Upper lobe of right lung (tissue), 1 donor: ENCODE measurements at places on chromosomes 5 and 9. TPM values are rescaled to one million over a fixed set of nuclear protein-coding genes. Genes with fewer than 3 reads are reported as not detected.
A peak's percentile ranks its signal among the peaks of the same experiment; 100 is the strongest.

- no peaks in the 10 kb centered on the region for H3K27me3 ChIP-seq
- DNase-seq = no peak
- H3K4me1 ChIP-seq = no peaks in the 10 kb centered on the region
- no peak overlapping the region for H3K4me3 ChIP-seq
- H3K27ac ChIP-seq = no peak overlapping the region
These were observed 144.3 kb downstream of the ACTBL2 start for GRCh38 chr5:57338068-57338867.

- no peaks in the 10 kb centered on the region for H3K36me3 ChIP-seq
- H3K4me1 ChIP-seq = peaks cover 3% of the 10 kb centered on the region
- no peak for DNase-seq
- H3K27me3 ChIP-seq = peaks cover 33% of the 10 kb centered on the region
These were observed 43.6 kb upstream of the NKX2-5 start for GRCh38 chr5:173278641-173279040.

DNA sequence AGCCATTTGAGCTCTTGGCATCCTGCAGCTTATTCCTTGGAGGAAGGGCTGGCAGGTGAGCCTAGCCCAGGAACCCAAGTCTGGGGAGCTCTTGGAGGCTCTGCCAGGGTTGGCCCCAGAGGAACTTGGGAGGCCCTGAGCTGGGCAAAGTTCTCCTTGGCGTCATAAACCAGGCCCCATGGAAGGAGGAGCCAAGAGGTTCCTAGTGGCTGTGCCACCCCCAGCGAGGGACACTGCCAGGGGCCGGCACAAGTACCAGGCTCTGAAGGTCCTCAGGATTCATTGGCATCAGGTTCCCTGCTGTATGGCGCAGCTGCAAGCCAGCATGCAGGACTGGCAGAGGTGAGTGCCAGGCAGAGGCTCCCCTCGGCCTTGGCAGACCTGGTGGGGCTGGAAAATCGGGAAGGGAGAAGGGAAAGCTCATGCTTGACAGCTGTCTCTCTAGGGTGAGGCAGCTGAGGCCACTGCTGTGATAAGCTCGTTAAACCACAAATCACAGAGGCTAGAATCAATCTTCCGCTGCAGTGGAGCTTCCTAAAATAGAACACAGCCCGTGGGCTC lies 54.6 kb upstream of the SYNPO start:
- no peaks in the 10 kb centered on the region for H3K27me3 ChIP-seq
- no peaks in the 10 kb centered on the region for H3K36me3 ChIP-seq
- H3K4me3 ChIP-seq = no peak overlapping the region
- peak; percentile 48 for DNase-seq
- peaks cover 24% of the 10 kb centered on the region for H3K4me1 ChIP-seq

DNA sequence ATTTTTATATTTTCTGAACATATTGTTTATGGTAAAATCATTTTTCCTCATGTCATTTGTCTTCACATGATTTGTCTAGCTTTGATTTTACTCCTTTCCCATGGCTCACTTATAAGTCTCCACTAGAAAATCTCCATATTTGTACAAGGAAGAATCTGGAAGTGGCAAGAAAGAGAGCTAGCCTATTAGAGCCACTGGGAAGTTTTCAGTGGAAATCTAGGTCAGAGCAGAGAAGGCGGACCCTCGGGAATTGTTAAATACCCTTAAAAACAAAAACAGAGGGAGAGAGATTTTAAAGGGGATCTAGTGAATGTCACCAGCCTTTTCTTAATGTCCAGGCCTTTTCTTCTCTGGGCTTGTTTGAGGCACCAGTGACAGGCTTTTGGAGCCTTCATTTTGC lies 56.6 kb downstream of the GRAMD2B start:
- peaks cover 47% of the 10 kb centered on the region for H3K36me3 ChIP-seq
- H3K4me1 ChIP-seq = no peaks in the 10 kb centered on the region
- no peak overlapping the region for H3K27ac ChIP-seq
- H3K27me3 ChIP-seq = no peaks in the 10 kb centered on the region
- no peak for DNase-seq

DNA sequence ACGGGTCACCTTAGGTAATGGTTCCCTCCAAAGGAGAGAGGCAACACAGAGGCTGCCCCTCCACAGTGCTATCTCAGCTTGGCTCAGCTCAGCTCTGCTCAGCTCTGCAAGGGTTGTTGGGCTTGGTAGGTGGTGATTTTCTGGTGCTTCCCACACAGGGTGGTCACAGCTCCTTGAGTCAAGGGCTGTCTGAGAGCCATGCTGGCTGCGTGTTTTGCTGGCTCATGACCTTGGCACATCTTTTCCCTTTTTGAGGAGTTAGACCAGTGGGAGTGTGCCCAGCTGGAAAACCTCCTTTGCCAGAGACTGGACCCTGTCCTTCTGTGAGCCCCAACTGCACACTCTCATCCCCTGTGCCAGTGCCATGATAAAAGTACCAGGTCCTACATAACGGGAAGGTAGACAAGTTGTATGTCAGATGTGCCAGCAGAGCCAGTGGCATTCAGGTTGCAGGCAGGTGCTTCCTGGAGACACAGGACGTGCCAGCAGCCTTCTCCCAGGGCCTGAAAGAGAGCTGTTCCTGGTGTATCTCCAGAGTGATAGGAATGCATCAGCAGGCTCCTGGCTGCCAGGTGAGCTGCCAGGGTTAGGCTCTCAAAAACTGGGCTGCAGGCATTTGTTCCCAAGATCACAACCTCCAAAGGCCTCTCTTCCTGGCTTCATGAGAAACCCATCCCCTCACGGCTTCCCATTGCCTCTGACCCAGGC lies 118.6 kb upstream of the CXCL14 start:
- no peaks in the 10 kb centered on the region for H3K27me3 ChIP-seq
- H3K4me1 ChIP-seq = no peaks in the 10 kb centered on the region
- DNase-seq = no peak
- no peak overlapping the region for H3K4me3 ChIP-seq

GRCh38 chr5:124990723-124991122 lies 244.3 kb upstream of the ZNF608 start:
- H3K4me1 ChIP-seq = no peaks in the 10 kb centered on the region
- no peaks in the 10 kb centered on the region for H3K27me3 ChIP-seq
- DNase-seq = no peak

CATSPER3 gene
- 0.87 TPM for total RNA-seq

ZNF483 gene
- 8.7 TPM for total RNA-seq

AMBP gene
- total RNA-seq = 0.67 TPM

ZNF484 gene
- 8.8 TPM for total RNA-seq
